Calu3 (cell line): ENCODE measurements at places on chromosomes 3 and 15.

- peak; percentile 52 for DNase-seq
Measured at GRCh38 chr3:102174312-102174712, 260.5 kb upstream of the ZPLD1 start.

GRCh38 chr15:88400591-88401250 is 66.5 kb downstream of the MRPL46 start:
- DNase-seq: no peak

DNA sequence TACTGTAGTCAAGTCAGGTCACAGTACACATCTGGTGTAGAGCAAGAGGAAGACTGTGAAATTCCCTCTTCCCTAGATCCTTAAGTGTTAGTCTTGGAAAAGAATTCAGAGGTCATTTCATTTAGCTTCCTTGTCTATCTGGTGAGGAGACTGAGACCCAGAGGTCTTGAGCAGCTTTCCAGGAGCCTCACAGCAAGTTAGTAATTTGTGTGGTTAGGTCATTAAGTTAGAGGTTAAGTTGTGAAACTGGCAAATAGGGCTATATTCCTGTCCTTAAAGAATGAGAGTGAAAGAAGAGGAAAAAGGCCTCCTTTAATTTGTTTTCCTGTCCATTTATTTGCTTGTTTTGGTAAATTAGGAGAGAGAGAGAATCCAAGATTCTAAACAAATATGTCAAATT is 9.0 kb downstream of the PODXL2 start:
- no peak for DNase-seq

DNA sequence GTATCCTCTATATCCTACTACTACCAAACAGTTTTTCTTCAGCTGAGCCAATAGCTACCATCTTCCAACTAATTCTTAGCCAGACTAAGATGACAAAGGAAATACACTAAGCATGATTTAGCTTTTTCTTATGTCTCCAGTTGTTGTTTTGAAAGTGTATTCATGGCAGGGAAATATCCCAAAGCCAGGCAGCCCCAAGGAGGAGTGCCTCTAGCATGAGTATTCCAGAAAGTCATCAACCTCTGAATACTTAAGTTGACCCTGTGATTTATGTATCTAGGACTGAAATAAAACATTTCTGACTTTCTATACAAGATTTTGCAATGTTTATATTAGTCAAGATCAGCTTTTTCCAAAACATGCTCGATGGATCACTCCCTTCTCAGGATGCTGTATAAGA is 449.1 kb downstream of the IL5RA start:
- DNase-seq: no peak

DNA sequence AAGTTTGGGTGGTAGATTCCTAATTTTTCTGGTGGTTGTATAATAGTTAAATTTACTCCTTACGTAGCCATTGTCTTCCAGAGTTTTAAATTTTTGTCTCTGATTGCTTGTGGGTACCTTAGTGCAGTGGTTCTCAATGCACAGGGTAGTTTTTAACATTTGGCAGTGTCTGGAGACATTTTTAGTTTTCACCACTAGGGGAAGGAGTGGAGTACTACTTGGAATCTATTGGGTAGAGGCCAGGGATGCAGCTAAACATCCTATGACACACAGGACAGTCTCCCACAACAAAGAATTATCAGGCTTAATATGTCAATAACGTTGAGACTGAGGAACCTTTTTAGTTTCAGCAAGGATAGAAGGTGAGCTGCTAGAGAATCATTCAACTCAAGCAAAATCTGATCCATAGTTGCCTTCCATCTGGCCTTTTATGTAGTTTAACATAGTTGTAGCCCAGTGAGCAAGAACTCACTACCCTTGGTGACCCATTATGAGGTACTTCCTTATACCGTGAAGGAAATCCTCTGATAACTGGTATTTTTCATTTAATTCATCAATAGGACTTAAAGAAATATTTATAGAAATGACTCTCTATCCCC is 8.6 kb upstream of the STX19 start:
- DNase-seq: no peak

GRCh38 chr3:196641333-196642054 is 2.0 kb downstream of the NRROS start:
- DNase-seq: no peak

- peak; percentile 75 for DNase-seq
Measured at GRCh38 chr15:72285927-72286516, 13.7 kb upstream of the PARP6 start.

DNA sequence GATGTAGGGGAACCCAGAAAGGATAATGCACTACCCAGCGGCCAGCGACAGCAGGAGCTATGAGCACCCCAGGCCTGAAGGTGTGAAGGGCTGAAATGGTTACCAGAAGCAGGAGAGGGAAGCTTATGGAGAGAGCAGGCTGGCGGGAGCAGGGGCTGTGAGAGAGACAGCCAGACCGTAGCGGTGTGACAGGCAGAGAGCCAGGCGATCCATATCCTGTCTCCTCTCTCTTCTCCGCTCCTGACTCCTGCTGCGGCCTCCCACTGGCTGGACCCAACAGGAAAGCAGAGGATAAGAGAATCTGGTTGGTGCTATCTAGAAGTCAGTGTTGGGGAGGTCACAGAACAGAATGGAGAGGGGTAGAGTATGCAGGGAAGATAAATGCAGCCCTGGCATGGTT is 49.9 kb downstream of the BTD start:
- DNase-seq: no peak

DNA sequence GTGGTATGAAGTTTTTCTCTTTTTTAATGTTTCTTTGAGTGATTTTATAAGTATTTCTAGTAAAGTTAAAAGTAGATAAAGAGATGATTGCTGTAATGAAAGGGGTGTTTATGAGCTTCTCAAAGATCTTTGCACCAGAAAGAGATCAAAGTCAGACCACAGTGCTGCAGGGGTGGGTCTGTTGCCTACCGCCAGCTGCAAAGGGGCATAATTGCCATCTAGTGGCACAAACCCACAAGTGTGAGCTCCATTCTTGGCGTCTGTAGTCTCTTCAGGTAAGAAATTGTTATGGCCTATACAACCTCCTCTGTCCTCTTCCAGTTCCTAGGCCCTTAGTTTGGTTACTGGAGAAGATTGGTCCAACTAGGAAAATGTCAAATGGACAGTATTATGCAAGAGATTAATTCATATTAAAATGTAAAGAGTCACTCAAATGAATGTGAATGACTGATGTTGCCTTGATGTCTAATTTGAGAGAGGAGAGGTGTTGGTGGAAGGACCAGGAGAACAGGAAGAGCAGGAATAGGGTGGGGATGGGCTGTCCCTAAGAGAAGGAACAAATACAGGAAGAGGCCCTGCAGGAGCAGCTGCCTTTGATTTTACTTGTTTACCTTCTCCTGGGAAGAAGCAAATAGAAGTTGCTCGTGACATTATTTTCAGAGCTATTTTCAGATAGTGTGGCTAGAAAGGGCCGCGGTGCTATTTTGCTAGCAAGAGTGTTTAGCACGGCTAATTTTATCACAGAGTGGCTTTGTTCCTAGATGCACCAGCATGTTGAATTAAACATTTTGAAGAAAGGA is 53.0 kb upstream of the GSK3B start:
- DNase-seq: peak; percentile 57

DNA sequence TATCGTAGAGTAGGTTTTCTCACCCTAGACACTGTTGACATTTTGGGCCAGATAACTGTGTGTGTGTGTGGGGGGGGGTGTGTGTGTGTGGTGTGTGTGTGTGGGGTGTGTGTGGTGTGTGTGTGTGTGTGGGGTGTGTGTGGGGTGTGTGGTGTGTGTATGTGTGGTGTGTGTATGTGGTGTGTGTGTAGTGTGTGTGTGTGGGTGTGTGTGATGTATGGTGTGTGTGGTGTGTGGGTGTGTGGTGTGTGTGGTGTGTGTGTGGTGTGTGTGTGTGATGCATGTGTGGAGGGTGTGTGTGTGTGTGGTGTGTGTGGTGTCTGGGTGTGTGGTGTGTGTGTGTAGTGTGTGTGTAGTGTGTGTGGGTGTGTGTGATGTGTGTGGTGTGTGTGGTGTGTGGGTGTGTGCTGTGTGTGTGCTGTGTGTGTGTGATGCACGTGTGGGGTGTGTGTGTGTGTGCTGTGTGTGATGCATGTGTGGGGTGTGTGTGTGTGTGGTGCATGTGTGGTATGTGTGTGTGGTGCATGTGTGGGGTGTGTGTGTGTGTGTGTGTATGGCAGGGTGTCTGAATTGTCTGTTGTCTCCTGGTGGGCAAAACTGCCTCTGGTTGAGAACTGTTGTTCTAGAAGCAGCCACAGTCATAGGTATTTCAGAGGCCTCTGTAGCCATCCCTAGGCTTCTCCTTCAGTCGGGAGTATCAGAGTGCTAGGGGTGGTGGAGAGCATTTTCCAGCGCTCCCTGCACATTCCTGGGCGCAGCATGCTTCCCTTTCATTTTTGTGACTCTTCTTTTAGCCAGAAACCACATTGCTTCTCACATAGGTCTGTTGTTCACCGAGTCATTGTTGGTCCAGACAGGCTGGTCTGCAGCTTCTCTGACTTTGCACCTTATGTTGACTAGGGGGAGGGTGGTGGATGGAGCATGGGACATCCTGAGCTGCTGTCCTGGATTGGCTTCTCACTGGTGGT is 84.4 kb downstream of the THSD4 start:
- no peak for DNase-seq

DNA sequence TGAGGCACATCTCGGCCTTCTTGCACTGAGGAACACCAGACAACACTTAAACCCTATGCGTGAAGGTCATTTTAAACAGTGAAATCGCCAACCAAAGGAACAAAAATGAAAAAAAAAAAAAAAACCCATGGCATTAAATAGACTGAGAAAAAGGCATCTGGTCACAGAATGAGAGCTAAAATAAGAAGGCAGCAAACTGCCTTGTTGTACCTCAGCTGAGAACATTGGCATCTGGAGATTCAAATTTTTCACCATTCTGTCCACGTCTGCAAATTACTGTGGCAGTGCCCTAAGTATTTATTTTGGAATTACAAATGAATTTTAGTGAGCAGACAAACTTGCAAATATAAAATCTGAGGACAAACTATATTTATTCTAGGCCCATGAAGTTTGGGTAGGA is 82.6 kb upstream of the POU1F1 start:
- DNase-seq: no peak

GRCh38 chr15:88207565-88207964 is 49.0 kb downstream of the NTRK3 start:
- DNase-seq: no peak

- no peak for DNase-seq
Measured at GRCh38 chr15:62462268-62462667, 297.2 kb upstream of the C2CD4B start.

- DNase-seq: no peak
Measured at GRCh38 chr3:82088749-82089148, 327.3 kb upstream of the GBE1 start.

DNA sequence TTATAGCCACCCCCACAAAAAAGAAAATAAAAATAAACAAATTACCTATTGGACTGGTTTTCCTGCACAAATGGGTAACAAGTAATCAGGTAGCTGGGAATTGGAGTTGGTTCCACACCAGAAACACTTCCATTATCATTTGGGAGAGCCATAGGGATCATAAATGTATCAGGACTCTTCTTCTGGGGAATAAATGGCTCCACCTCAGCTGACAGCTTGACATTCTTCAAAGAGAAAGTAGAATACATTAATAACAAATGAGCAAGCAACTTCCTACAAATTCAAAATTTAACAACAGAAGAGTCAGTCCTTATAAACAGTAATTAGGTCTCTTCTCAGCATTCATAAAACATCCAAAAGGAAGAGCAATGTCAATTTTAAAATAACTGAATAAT is 8.7 kb downstream of the SECISBP2L start:
- no peak for DNase-seq

GRCh38 chr3:190208196-190208595 is 87.5 kb upstream of the P3H2 start:
- DNase-seq: no peak

GRCh38 chr3:150878996-150879575 is 26.2 kb downstream of the MINDY4B start:
- DNase-seq: no peak

GRCh38 chr3:133206921-133207320 is 168.7 kb downstream of the TMEM108 start:
- DNase-seq: no peak

- DNase-seq: no peak
Measured at GRCh38 chr3:54951405-54951804, 23.5 kb upstream of the LRTM1 start.

DNA sequence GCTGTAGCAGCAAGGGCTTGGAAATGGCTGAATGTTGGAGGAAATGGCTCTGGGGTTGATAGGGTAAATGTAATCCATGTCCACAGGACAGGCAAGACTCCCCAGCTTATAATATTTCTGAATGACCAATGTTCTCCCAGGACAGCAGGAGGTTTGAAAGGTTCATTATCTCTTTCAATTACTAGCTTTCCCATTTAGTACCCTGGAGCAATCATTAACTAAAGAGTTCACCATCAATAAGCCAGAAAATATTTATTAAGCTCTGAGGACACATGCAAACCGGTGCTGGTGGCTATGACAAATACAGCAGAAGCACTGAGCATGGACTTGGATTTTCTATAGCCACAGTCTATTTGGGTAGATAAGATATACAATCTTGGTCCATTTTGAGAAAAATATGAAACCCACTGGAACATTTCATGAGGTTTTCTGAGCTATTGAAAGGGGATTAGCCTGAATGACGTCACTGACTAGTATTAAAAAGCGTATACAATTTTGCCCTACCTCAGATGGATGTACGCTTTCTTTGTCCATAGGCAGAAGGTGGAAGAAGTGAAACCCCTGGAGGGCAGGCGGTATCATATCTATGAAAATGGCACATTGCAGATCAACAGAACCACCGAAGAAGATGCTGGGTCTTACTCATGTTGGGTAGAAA is 166.2 kb downstream of the CHL1 start:
- DNase-seq: no peak

DNA sequence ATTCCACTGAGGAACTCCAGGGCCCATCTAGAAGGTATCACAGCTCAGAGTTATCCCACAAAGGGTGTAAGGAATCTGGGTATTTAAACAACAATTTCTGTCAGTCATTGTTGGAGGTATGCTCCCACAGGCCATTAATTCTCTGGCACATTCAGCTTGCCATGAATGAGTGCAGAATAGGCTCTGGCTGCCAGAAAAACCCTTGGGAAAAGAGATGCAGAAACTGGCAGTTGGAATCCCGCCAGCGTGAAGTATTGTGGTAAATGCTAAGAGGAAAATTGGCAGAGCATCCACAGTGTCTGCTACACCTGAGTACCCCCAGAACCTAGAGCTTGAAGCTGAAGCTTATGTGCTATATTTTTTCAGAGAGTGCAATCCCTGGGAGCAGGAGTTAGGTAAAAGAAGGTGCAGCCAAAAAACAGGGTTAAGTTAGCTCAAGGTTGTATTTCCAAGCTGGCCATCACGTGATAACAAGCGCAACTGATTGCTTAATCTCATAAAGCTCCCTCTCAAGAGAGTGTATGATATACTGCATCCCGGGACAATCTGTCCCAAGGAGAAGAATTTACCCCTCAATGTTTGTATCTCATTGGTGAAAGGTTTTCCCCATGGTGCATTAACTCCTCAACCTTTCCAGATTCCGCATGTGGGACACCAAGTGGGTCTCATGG is 94.2 kb upstream of the ACP3 start:
- no peak for DNase-seq
